ENCODE measurements at places on chromosomes 7 and 10.

DNA sequence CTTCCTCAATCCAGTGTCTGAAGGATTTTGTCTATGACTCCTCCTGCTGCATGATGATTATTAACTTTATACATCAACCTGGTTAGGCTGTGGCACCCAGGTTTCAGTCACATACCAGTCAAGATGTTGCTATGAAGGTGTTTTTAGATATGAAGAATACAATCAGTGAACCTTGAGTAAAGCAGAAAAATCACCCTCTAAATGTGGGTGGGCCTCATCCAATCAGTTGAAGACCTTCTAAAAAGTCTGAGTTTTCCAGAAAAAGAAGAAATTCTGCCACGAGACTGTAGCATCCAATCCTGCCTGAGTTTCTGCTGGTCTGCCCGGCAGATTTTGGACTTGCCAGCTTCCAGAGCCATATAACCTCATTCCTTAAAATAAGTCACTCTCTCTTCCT is 126.1 kb upstream of the FRMD4A start:
- no peak for DNase-seq

DNA sequence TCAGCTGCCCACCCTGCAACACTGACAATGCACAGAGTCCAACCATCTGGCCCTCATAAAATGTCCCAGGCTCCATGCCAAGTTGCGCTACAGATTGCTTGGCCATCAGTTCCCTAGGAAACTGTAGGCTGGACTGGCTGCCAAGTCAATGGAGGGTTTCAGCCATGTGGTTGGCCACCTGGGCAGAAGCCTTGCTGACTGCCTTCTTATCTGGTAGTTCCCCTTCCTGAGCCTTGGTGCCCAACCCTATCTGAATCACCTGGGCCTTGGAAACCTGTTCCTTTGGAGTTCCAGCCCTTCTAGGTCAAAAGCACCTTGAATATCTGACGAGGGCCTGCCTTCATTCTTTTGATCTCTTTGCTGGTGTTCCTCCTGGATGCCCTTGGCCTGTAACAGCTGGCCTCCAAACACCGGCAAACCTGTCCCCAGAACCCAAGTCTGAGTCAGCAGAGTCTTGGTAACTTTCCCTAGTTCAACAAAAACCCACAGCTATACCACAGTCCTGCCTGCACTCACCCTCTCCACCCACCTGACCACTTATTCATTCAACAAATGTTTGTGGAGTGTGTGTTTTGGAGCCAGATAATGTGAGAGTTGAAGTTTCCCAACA is 37.4 kb upstream of the KDM7A start:
- no peak for DNase-seq

GRCh38 chr7:69276011-69276729 is 322.1 kb upstream of the AUTS2 start:
- DNase-seq = no peak

- DNase-seq = no peak
Observed at GRCh38 chr10:110848106-110848505, 23.6 kb upstream of the PDCD4 start.

DNA sequence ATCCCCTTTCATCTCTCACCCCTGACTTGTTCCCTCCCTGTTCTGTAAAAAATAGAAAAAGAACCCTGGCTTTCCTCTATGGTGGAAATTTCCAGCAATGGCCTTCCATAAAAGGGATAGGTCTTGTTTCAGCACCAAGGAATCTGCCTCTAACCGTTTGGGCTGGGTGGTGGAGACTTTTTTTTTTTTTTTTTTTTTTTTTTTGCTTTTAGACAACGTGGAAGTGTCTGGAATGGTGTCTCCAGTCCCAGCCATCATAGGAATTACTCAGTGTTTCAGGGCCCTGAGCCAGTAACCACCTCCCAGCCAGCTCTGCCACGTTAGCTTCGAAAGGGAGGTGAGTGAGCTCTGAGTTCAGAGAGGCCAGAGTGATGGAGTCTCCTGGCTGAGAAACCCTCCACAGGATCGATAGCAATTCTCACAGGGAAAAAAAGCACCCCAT is 97.3 kb upstream of the COL1A2 start:
- no peak for DNase-seq

DNA sequence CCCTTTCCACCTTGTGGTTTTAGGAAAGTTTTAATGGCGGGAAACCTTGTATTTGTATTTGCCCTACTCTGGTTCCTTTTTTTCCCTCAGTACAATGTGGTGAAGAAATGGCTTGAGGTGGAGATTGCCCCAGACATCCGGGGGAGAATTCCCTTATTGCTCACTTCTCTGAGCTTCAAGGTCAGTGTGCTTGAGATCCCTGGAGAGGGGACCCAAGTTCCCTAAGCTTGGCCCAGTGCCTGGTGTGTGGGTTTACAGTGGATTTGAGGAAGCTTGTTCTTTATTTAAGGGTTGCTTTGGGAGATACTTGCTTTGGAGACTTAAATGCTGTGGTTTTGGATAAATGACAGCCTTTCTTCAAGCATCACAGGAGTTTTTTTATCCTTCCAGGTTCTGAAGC is 18.3 kb downstream of the CALHM2 start:
- DNase-seq = no peak

DNA sequence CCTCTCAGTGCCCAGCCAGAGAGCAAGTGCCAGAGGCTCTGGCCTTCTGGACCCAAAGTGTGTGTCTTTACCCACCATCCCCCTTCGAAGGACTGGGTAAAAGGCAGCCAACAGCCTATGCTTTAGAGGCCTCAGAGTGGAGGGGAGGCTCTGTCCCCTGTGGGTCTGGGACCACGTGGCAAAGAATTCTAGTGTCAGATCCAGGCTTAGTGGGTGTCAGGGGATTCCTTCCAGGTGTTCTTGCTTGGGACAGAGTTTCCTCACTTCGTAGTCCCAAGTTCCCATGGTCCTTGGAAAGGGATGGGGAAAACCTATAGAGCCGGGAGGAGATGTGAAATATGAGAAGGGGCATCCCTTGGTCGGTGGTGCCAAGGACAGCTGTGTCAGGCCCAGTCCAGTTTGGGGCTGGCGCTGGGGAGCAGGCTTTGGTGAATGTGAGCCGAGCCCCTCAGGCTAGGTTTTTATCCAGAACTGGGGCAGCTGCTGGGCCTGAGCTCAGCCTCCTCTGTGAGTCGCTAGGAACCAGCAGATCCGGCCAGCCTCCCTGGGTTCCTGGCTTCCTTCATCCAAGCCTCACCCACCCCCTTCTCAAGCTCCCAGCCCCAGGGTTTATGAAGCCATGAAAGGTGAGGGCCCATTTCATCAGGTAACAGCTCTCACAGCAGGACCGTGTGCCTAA is 71.2 kb downstream of the C10orf105 start:
- DNase-seq = no peak

- no peak for DNase-seq
Observed at GRCh38 chr7:155810770-155811559, 1.3 kb downstream of the SHH start.

Measured in erythroblast (primary cell).